Neural progenitor cell (in vitro differentiated cells): ENCODE measurements at places on chromosomes 16 and 17. TPM values are rescaled to one million over a fixed set of nuclear protein-coding genes. Genes with fewer than 3 reads are reported as not detected.

Gene XYLT1
- total RNA-seq: 5.9 and 8.2 TPM in 2 replicates

DNA sequence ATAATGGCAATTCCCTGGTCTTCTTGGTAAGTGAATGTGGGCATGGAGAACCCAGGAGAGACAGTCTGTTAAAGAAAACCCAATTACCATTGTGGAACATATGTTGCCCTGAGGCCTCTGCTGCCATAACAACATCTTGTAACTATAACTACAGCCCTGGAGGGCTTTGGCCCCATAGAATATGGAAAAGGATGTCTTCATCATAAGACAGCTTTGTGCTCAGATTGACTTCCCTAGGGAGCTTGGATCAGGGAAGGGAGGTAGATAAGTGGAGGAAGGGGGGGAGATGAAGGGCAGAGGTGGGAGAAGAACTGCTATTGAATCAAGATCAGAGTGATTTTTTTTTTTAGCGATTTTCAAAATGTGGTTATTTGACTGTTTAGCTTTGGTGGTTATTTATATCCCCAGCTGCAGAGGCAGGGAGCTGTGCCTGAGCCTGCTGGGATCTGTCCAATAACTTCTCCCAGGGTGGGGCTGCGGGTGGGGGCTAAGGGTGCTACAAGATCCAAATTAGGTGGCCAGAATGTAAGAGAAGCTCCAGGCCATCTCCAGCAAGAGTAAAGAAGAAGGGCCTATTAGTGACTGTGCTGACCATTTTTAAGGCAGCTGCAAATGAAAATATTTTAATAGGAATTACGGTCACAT is 5.3 kb upstream of the KAT7 start:
- no peak for DNase-seq
- no peak overlapping the region for H3K27ac ChIP-seq
- H3K4me1 ChIP-seq: peaks cover 9% of the 10 kb centered on the region
- H3K36me3 ChIP-seq: no peaks in the 10 kb centered on the region
- H3K4me3 ChIP-seq: no peak overlapping the region

Gene WFDC1
- not detected in 2 replicates for total RNA-seq

DNA sequence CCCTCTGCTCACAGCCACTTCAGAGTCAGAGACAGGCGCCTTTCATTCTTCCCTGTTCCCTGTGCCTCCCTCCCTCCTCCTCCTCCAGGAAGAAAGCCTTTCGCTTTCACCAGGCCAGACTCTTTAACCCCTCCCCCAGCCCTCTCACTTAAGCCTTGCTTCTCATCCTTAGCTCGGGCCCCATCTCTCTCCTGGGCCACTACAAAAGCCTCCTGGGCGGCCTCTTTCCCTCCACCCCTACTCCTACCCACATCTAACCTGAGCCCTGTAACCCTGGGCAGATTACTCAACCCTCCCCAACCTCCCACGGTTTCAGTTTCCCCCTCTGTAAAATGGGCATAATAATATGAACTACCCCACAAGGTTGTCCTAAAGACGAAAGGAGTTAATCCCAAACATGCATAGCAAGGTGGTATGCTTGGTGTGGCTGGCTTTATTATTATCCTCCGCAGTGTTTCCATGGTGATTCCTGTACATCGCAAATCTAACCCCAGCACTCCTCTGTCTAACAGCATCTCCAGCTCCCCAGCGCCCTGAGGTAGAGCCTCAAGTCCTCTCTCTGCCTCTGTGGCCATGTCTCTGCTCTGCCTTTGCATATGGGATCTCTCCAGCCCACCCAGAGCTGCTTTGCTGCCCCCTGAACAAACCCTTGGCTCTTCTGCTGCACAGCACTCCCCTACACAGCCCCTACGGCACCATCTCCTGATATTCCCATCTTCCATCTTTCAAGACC is 17.7 kb downstream of the PIMREG start:
- H3K27ac ChIP-seq: no peak overlapping the region
- peaks cover 42% of the 10 kb centered on the region for H3K4me1 ChIP-seq
- peak; percentile 87 for DNase-seq
- no peaks in the 10 kb centered on the region for H3K36me3 ChIP-seq

GRCh38 chr17:80123791-80124190 is 22.4 kb downstream of the GAA start:
- peaks cover 11% of the 10 kb centered on the region for H3K4me1 ChIP-seq
- H3K27me3 ChIP-seq: no peaks in the 10 kb centered on the region
- DNase-seq: no peak
- H3K27ac ChIP-seq: no peak overlapping the region

- H3K36me3 ChIP-seq: no peaks in the 10 kb centered on the region
- DNase-seq: no peak
- H3K4me3 ChIP-seq: no peak overlapping the region
Measured at GRCh38 chr17:77148940-77149510, 8.3 kb downstream of the SEC14L1 start.

DNA sequence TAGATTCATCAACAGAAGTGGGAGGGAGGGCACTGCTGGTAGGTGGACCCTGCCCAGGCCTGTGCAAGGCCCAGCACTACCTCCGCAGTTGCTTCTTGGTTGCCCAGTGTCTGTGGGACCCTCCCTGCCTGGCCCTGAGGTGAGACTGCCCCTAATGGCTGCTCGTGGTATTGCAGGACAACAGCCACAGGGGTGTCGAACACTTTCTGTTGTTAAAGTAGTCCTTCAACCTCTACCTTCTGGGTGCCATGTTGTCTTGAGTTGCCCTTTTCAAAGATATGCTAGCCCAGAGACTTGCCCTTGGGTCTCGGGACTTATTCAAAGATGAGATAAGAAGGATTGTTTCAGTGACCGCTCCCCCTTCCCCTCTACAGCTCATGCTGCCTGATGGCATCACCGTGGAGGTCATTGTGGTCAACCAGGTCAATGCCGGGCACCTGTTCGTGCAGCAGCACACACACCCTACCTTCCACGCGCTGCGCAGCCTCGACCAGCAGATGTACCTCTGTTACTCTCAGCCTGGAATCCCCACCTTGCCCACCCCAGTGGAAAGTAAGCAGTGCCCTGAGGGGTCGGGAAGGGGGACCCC is 29.1 kb downstream of the AKAP1 start:
- H3K36me3 ChIP-seq: no peaks in the 10 kb centered on the region
- DNase-seq: peak; percentile 63
- no peak overlapping the region for H3K4me3 ChIP-seq
- peaks cover under 1% of the 10 kb centered on the region for H3K4me1 ChIP-seq
- no peaks in the 10 kb centered on the region for H3K27me3 ChIP-seq

GRCh38 chr17:78111727-78112517 is 16.6 kb downstream of the TMC6 start:
- no peak overlapping the region for H3K27ac ChIP-seq
- H3K27me3 ChIP-seq: no peaks in the 10 kb centered on the region
- H3K36me3 ChIP-seq: no peaks in the 10 kb centered on the region
- H3K4me1 ChIP-seq: no peaks in the 10 kb centered on the region

Gene STX1B
- total RNA-seq: 6.6 and 7.3 TPM in 2 replicates

Gene TEKT5
- 0.07 and 0.50 TPM in 2 replicates for total RNA-seq

- DNase-seq: no peak
- H3K4me3 ChIP-seq: no peak overlapping the region
- no peaks in the 10 kb centered on the region for H3K4me1 ChIP-seq
Measured at GRCh38 chr16:622920-623280, 7.9 kb upstream of the WFIKKN1 start.

GRCh38 chr17:65750166-65750565 is 188.7 kb upstream of the AXIN2 start:
- H3K4me3 ChIP-seq: no peak overlapping the region
- H3K36me3 ChIP-seq: no peaks in the 10 kb centered on the region
- no peak overlapping the region for H3K27ac ChIP-seq

- H3K27ac ChIP-seq: no peak overlapping the region
- peaks cover 27% of the 10 kb centered on the region for H3K4me1 ChIP-seq
- H3K36me3 ChIP-seq: no peaks in the 10 kb centered on the region
- H3K27me3 ChIP-seq: no peaks in the 10 kb centered on the region
- peak; percentile 56 for DNase-seq
Measured at GRCh38 chr17:66925811-66926500, 38.6 kb upstream of the CACNG4 start.

DNA sequence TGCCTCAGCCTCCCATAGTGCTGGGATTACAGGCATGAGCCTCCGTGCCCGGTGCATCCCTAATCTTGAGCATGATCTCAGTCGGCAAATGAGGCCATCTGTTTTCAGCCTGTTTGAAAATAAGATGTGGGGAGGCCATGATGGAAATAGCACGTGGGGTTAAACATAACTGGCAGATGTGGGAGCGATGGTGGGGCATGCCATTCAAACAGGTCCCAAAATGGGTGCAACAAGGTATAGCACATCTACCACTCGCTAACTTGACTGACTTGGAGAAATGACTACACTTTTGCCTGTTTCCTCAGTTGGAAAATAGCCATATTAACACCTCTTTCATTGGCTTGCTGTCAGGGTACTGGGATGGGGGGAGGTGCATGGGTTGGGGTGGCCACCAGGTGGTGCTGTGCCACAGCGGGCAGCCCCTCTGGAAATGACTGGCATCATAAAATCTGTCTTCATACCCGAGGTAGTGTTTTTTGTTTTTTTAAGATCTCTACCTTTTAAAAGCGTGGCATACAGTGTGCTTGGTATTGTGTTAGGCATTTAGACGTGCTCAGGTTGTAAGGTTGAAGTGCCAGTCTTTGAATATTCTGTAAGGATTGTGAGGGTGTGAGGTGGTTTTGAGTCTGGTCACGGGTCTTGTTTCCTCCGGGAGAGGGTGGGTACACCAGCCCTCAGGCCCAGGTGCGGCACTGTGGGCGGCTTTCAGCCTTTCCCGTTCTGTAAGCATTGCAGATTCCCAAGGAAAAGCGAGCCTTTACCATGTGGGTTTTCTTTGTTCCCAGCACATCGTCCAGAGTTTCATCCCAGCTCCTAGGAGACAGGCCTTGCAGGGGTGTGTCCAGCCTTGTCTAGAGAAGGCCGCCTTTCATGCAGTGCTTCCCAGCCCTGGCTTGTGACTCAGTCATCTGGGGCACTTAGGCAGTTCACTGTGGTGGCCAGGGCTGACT is 2.9 kb upstream of the TTYH2 start:
- H3K27me3 ChIP-seq: peaks cover 40% of the 10 kb centered on the region
- no peak overlapping the region for H3K4me3 ChIP-seq
- H3K36me3 ChIP-seq: peaks cover 8% of the 10 kb centered on the region
- DNase-seq: peak; percentile 67
- H3K27ac ChIP-seq: no peak overlapping the region
- H3K4me1 ChIP-seq: peaks cover 34% of the 10 kb centered on the region

GRCh38 chr17:76551685-76552084 is 11.8 kb downstream of the PRCD start:
- no peak overlapping the region for H3K27ac ChIP-seq
- H3K4me1 ChIP-seq: peaks cover 11% of the 10 kb centered on the region
- DNase-seq: no peak
- no peaks in the 10 kb centered on the region for H3K27me3 ChIP-seq

DNA sequence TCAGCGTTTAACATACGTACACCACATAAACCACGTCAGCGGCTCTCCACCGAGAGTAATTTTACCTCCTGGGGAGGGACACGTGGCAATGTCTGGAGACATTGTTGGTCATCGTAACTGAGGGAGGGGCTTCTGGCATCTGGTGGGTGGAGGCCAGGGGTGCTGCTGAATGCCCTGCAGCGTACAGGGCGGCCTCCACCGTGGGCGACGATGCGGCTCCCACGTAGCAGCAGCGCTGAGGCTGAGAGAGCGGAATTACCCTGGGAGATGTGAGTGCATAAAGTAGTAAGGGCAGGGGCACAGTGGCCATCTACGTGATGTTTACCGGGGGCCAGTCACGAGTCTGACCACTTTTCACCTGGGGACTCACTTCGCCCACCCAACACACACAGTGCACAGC is 212.4 kb downstream of the RBFOX3 start:
- H3K36me3 ChIP-seq: no peaks in the 10 kb centered on the region
- H3K4me3 ChIP-seq: no peak overlapping the region
- no peak overlapping the region for H3K27ac ChIP-seq

- no peak overlapping the region for H3K4me3 ChIP-seq
- no peaks in the 10 kb centered on the region for H3K4me1 ChIP-seq
- no peak for DNase-seq
- no peak overlapping the region for H3K27ac ChIP-seq
Measured at GRCh38 chr17:65626451-65626850, 65.0 kb upstream of the AXIN2 start.

DNA sequence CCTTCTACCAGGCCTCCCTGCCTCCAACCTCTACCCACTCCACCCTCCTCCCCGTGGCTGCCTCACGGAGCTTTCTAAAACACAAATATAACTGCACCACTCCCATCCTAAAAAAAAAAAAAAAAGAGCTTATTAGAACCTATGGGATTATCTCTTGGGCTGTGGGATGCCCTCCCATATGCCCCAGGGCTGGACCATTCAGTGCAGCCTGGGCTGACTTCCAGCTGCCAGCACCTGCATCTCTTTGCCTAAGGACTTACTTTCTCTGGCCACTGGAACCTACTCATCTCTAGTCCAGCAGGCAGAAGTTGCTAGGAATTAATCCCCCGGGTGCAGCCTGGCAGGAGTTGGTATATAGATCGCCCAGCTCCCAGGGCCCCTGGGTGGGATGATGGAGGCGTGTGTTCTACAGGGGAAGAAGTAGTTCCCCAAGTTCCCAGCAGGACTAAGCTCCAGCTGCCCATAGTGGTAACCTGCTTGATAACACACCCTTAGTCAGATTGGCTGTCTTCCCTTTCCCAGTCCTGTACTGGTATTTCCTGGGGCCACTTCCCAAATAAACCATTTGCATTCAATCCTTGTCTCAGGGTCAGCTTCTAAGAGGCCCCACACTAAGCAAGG is 10.3 kb downstream of the MPP3 start:
- H3K27me3 ChIP-seq: no peaks in the 10 kb centered on the region
- H3K36me3 ChIP-seq: no peaks in the 10 kb centered on the region
- H3K4me3 ChIP-seq: no peak overlapping the region
- no peaks in the 10 kb centered on the region for H3K4me1 ChIP-seq

DNA sequence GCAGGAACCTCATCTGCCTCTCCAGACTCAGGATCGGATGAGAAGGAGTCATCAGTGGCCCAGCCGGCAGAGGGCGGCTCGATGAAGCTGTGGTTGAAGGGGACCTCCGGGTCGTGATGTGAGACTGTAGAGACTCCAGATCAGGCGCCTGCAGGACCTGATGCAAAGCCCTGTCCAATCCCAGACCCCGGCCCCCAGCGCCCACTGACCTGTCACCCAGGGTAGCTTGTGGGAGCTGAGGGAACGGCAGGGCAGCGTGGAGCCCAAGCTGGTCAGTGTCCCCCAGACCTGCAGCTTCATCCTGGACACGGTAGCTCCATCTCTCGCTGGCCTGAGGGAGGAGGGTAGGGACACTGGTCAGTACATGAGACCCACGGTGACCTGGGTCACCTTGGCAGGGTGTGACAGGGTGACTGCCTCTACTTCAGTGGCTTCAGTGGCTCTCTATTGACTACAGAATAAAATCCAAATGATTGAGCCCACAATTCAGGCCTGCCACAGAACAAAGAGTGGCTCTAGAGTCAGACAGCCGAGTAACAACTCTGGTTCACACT is 8.2 kb upstream of the SLC43A2 start:
- H3K4me1 ChIP-seq: peaks cover 14% of the 10 kb centered on the region
- no peak overlapping the region for H3K27ac ChIP-seq
- peaks cover 3% of the 10 kb centered on the region for H3K27me3 ChIP-seq
- H3K4me3 ChIP-seq: no peak overlapping the region

DNA sequence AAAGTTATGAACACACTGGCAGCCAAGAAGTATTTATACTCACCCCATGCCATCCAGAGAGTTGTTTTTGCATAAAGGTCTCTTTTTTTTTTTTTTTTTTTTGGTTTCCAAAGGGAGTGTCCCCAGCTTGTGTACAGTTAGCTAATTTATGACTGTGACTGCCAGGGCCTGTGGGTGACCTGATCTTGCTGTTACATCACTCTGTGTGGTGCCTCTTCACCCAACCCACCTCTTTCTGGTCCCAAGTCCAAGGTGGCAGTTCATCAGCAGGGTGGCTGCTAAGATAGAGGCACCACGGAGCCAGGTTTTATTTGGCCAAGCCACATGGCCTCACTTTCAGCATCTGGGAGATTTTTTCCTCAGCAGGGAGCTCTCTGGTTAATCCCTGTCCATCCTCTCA is at the start of gene NOS2:
Gene NOS2 (minus strand): TSS at position 8 of the 400 bp plus-strand sequence. CDS start 1,720 bp downstream, outside the sequence.
- no peaks in the 10 kb centered on the region for H3K36me3 ChIP-seq
- no peak within 1 kb of the TSS for H3K4me3 ChIP-seq
- no peak for DNase-seq
- H3K27ac ChIP-seq: no peak within 1 kb of the TSS
- H3K27me3 ChIP-seq: no peaks in the 10 kb centered on the region
- H3K4me1 ChIP-seq: peaks cover 6% of the 10 kb centered on the region
